ENCODE measurements at places on chromosomes 5 and 9.

DNA sequence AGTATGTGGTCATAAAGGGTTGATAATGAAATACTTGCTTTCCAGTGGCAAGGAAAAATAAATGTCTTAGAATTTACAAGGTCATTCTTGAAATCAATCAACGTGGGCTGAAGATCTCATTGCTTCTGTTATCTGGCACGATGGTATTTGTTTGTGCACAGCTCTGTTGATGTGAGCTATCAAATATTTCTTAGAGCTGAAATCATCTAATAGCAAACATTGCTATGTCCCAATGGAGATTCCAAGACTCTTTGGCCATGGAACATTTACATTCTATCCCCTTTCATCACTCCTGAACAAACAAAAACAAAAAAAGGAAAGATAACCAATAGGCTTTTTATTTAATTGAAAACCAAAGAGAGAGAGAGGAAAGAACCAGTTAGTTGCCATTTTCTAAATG lies 111.5 kb upstream of the CCDC152 start:
- DNase-seq: no peak

GRCh38 chr9:99544526-99544925 lies 277.2 kb upstream of the NR4A3 start:
- no peak for DNase-seq

DNA sequence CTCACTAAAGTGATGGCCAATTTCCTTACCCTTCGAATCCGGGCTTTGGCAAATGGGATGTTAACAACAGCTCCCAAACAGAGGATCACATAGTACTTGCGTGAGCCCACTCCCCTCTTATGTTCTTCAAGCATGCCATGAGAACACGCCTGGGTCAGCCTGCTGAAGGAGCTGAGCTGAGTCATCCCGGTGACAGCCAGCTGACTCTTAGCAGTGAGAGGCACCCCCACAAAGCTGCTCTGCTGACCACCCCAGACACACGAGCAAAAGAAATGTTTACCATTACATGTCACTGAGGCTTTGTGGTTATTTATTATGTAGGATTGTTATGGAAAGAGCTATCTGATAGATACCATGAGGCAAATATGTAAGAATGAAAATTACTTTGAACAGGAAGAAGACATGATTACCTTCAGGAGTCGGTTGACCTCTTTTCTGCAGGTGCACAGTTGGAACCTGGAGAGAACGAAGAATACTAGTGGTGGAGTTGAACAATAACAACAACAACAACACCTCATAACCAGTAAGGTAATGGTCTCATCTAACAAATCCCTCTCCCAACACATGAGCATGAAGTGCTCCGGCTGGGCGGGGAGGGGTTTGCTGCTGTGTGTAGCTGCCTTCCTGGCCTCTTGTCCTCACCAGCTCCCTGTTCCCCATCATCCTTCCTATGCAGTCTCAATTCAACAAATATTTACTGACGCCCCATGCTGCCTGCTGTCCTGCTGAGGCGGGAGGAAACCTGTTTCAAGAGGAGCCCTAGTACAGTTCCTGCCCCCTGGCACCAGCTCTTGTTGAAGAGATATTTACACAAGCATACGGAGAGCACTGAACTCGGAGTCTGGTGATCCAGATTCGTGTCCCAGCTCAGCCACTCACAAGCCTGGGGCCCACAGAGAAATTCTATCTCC lies 69.4 kb upstream of the LHFPL2 start:
- peak; percentile 6 for DNase-seq

DNA sequence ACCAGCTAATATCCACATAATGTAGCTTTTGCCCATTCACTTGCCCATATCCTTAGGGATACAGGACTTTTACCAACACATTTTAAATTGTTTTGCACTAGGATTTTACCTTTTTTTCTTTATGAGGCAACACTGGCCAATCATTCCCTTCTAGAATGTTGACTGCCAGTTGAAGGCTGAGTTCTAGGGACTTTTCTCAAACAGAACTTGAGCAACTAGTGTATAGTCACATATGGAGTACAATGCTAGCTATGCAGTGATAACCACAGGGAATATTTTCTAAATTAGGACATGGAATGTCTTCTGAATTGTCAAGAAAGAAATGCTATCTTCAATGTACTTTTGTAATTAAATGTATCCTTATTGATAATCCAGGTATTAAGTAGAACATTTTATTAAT lies 133.6 kb downstream of the OXCT1 start:
- DNase-seq: no peak

DNA sequence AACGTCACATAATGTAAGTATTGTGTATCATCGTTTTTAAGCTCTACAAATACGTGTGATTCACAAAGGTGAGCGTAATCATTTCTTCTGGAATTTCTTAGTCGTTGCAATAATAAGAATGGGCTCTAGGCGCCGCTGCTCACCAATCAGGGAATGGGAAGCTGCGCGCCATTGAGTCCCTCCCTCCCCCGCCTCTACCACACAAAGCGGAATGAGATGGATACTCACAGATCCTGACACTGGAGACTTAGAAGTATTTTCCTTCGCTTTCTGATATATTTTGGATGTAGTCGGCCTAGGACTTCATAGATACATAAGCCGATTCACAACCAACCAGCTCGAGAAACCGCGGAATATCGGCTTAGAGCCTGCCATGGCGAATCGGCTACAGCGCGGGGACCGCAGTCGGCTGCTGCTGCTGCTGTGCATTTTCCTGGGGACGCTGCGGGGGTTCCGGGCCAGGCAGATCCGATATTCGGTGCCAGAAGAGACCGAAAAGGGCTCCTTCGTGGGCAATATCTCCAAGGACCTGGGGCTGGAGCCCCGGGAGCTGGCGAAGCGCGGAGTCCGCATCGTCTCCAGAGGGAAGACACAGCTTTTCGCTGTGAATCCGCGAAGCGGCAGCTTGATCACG lies at the start of gene PCDHGA11:
TSS of gene PCDHGA11 (plus strand) at position 197 of the 634 bp plus-strand sequence. CDS start at position 374, 177 bp downstream.
- DNase-seq: no peak

GRCh38 chr9:76302947-76303550 lies 91.2 kb downstream of the RFK start:
- DNase-seq: peak; percentile 35

GRCh38 chr5:15135661-15136060 lies 264.1 kb upstream of the ANKH start:
- no peak for DNase-seq

DNA sequence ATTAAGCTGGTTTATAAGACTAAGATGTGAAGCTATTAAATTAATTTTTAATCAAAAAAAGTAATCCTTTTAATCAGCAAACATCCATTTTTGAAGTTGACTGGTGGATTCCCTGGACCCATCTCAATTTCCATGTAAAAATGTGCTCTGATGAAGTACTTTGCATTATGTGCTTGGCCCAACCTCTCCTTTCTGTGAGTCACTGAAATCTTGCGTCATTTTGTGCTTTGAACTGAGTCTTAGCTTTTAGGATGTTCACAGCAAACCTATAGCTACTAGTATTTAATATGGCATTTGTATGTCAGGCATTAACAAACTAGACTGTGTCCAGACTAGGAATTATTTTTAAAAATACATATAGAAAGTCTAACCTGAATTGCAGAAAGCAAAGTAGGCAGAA lies 55.0 kb upstream of the CDH12 start:
- no peak for DNase-seq

DNA sequence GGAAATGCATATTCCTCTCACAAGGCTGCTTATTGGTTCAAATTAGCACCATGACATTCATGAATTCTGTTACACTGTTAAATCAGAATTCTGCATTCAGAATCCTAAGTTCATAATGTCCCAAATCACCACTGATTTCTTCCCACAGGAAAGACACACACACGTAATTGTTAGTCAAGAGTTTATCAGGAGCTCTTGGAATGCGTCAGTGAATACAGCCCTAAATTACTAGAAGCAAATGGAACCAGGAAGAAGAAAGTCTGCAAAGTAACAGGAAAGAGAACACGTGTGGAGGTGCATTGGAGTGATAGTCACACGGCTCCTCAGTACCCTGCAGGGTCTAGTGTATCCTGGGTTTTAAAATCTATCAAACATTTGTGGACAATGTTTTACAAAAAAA lies 110.2 kb downstream of the ANXA2R start:
- no peak for DNase-seq

DNA sequence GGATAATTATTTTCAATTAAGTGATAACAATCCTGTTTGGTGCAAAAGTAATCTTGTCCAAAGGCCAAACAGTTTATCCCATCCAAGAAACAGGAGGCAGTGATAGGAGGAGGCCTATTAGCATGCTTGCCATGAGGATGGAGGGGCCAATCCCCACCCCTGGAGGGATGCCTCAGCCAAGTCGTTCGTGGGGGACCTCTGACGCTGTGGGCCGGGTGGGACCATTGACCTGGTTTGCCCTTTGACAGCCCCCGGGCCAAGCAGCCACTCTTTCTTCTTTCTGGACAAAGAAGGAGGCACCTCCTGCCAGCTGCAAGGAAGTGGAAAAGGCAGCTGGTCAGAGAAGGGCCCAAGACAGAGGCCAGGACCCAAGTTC lies 39.5 kb upstream of the GRHPR start:
- DNase-seq: no peak

DNA sequence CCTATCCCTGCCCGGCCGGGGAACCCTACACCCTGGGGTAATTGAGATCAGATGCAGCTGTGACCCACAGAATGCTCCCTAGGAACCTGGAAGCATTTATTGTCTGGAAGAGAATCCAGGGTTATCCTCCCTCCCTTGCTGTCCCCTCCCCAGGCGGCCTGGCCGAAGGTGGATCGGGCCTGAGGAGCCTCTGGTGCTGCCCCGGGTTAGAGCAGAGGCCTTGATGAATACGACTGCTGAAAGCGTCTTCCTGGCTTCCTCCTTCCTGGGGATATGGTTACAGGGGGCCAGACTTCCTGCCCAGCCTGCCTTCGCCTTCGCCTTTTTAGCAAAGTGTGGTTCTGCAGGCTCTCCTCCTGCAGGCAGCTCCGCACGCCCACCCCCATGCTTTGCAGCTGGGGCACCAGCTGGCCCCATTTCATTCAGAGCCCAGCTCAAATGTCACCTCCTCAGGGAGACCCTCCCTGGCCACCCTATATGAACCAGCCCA lies 22.5 kb upstream of the PTGS1 start:
- no peak for DNase-seq

- peak; percentile 27 for DNase-seq
These were observed 93.0 kb downstream of the MAMDC2 start for GRCh38 chr9:70136632-70137031.

Data from kidney glomerular epithelial cell (primary cell).